Posterior vena cava (tissue), 2 donors: ENCODE measurements at places on chromosomes 6 and 20. TPM values are rescaled to one million over a fixed set of nuclear protein-coding genes. Genes with fewer than 3 reads are reported as not detected.

DNA sequence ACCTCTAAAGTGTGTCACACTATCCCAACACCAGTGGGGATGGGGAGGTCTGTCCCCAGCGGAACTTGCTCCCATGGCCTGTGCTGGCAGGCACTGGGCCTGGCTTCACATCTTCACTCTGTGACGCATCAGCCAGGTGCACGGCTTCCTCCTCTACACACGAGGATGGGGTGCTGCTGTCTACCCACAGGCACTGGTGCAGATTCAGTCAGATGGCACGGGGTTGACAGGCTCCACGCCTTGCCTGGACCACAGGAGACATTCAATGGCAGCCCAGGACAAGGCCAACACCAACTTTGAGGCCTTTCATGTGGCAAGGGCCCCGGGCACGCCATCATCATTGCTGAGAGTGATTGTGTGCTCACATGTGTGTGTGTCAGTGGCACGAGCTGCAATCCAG lies 92.4 kb downstream of the TMEM242 start:
- peak; percentile 42 for DNase-seq

GRCh38 chr20:4084721-4085120 lies 69.4 kb upstream of the RNF24 start:
- DNase-seq, result no peak

GRCh38 chr6:27176096-27176495 lies 71.4 kb upstream of the PRSS16 start:
- DNase-seq, result no peak

DNA sequence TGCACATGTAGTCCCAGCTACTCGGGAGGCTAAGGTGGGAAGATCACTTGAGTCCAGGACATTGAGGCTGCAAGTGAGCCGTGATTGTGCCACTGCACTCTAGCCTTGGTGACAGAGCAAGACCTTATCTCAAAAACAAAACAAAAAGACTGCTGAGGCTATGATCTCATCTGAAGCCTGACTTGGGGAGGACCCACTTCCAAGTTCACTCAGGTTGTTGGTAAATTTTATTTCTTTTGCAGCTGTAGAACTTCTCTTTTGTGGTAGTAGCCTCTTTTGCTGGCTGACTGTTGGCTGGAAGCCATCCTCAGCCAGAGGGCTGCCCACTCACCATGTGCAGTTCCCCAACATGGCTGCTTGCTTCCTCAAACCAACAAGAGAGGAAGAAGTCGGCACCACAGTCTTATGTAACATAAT lies 36.8 kb upstream of the ME1 start:
- peak; percentile 81 for DNase-seq

The LHFPL5 gene
- total RNA-seq, result not detected

- no peak for DNase-seq
These were observed 397.8 kb downstream of the LAMA2 start for GRCh38 chr6:129280749-129281148.

DNA sequence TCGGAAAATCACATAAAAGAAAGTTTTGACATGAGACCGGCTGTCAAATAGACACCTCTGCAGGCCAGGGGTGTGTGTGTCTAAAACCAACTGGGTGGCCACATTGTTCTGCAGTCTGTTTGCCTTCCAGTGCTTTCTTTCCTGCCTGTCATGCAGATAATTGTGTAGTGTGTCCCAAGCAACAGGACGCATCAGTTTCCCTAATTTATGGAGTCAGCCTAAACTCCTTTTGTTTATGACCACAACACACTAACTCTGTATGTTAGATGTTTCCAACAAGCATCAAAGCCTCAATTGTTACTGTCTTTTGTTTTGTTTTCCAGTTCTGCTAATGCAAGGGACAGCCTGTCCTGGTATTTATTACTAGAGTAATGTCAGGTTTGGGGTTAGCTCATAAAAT lies 205.7 kb downstream of the ATXN1 start:
- DNase-seq, result no peak

The IYD gene
- total RNA-seq, result not detected

DNA sequence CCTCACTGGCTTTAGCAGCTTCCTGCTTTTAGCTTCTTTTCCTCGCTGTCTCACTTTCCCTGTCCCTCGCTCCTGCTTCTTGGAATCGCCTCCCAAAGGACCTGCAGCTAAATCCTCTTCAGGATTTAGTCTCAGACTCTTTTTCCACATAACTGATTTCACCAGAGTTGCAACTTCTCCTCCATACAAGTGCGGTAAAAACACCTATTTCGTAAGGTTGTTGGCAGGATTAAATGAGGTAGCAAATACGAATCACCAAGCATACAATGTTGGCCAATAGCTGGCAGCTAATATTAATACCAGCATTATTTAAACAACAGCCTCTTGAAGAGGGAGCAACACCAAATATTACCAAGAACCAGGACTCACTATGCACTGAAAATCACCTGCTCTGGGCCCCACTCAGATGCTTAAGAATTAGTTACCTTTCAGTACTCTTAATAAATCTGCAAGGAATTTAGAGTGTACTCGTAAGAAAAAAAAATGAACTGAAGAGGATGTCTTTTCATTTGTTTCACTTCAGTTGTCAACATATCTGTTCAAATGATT lies 123.0 kb downstream of the DTNBP1 start:
- DNase-seq, result no peak

DNA sequence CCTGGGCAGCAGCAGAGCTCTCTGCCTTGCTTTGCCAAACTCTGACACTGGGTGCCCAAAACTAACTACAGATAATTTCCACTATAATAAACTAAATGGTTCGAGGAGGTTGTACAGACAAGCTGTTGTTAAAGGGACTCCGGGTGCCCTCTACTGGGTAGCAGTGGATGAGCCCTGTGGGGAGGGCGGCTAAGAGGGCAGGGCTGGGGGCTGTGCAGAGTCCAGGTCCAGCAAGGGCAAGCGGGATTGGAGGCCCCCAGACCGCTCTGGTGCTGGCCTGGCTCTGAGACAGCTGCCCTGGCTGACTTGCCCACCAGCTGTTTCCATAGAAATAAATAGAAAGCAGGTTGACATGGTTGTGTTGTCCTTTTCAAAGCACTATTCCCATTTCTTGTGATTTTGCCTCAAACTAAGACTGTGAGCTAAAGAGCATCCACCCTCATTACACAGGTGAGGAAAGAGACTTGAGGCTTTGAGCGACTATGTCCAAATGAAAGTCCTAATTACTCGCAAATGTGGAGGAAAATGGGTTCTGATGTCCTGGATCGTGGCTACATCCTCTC lies 167.6 kb upstream of the CST7 start:
- DNase-seq, result peak; percentile 78

- DNase-seq, result peak; percentile 85
These were observed 333 bp upstream of the SMIM13 start for GRCh38 chr6:11093376-11093625.

DNA sequence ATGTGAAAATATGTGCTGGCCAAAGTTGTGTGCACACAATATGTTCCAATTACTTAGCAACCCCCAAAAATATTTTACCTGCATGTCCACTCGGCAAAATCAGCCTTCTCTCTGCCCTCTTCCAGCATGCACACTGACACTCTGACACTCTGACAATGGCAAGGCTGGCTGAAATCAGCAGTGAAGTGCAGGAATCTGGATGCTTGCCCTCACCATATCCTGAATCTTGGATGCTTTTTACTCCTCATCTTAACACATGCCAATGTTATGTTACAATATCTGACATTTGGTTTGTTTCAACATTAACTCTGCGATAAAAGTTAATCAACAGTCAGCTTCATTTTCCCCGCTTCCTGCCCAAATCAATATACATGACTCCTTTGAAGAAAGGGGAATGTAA lies 203.2 kb downstream of the COL9A1 start:
- DNase-seq, result no peak

DNA sequence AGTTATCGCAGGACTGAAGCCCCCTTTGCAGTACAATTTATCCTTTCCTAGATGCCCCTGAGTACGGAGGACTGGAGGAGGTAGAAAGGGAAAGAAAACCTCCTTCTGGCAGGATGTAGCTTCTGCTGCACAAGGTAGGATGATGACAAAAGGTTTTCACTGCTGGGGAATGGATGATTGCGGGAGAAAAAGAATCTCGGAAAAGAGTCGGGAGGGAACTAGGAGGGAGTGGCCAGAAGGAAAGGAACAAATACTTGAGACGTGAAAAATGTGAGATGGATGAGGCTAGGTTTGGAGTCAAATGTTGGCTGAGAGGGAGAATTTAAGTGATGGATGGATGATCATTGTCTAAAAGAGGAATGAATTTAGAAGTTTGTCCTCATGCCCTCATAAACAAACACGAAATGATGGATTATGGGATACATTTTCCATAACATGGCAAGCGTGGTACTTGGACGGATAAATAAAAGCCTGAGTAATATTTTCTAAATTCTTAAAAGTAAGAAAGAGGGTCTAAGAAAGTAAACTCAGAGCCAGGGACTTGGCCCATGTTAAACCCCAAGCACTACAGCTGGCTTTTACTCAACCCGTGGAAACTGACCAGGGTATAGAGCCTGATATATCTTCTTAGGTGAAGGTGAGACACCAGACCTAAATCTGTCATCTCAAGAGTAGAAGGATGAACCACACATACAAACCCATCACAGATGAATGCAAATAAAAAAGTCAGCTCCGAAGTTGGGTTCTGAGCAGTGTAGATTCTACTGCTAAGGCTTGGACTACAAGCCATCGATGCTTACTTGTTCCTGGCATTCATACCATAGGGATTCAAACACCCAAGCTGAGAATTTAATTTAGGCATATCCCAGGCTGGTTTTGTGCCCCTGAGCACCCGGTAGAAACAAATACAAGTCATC lies 72.4 kb downstream of the HFE start:
- no peak for DNase-seq

DNA sequence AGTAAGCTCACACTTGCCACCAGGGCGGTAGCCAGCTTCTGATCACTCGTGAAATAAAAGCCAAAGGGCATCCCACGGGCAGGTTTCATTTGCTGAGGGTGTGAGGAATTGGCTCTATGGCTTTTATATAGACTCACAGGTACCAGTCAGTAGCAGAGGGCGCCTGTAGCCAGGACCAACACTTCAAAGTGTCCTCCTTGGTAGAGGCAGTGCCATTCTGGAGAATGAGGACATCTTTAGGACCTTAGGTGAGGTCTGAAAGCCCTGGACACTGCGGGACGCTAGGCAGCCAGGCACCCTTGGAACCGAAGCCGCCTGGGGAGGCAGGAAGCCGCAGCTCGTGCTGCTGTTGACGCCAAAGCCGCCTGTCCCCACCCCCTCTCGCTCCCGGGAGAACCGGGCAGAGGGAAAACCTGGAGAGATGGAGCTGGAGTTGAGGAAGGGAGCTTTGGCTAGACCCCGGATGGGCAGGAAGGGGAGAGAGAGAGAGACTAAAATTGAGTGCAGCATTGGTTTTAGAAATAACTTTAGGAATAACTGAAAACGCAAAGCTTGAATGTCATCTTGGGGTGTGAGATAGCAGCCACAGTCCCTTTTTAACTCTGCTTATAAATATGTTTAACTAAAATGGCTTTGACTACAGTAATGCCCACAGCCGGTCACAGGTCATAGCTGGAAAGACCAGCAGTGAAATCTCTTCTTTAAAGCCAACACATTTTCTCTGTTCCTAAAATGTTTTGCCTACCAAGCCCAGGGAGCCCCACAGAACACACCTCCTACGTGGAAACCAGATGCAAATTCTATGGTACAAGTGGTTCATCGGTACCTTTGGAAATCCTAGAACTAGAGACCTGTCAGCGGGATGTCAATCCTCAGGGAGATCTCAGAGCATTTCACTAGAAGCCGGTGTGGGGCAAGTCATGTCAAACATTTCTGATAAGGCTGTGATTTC lies 128.5 kb upstream of the CDYL start:
- DNase-seq, result peak; percentile 93

DNA sequence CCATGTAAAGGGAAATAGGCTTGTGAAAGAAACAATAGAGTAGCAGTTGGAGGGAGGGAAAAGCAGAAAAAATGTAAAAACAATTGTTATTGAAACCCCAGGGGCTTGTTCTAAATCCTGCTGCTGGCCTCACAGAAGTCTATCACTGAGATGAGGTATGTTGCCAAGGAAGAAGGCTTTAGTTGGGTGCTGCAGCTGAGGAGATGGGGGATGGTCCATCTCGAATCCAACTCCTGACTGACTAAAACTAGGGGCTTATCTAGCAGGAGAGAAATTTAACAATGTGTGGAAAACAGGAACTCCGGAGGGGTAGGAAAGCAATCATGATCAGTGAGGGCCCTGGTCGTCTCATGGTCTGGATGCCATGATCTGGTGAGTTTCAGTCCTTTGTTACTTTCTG lies 225.0 kb upstream of the EXOC2 start:
- DNase-seq, result no peak

The CST5 gene
- not detected for total RNA-seq

The DNPH1 gene
- total RNA-seq, result 24.5 TPM

GRCh38 chr6:111685058-111685457 lies 79.4 kb upstream of the TRAF3IP2 start:
- no peak for DNase-seq

DNA sequence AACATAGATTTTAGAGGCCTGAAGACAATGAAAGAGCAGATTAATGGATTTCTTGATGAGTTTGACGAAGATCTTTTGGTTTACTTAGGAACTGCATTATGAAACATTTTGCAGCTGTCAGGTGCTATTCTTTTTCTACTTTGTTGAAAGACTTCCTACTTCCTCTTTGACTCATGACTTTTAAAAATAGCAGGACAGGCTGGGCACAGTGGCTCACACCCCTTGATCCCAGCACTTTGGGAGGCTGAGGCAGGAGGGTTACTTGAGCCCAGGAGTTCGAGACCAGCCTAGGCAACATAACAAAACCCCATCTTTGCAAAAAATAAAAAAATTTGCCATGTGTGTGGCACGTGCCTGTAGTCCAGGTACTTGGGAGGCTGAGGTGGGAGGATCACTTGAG lies 52.0 kb downstream of the ITCH start:
- DNase-seq, result no peak

The CYB5R4 gene
- total RNA-seq, result 16.8 TPM

DNA sequence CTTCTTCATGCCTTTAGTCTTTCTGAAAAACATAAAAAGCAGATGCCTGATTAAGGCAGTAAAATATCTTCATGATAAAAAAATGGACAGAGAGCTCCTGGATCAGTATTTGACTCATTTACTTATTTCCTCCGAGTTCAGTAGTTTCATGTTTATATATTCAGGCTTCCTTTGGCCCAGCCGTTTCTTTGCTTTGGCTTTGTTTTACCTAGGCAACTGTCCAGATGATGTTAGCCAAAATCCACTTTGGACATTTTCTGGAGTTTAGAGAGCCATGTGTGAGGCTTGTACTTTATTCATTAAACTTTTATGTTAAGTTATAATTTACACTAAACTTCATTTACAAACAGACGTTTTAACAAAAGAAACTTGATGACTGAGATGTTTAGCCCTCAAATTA lies 307.1 kb upstream of the RSPO3 start:
- DNase-seq, result no peak

The ZC2HC1B gene
- not detected for total RNA-seq

DNA sequence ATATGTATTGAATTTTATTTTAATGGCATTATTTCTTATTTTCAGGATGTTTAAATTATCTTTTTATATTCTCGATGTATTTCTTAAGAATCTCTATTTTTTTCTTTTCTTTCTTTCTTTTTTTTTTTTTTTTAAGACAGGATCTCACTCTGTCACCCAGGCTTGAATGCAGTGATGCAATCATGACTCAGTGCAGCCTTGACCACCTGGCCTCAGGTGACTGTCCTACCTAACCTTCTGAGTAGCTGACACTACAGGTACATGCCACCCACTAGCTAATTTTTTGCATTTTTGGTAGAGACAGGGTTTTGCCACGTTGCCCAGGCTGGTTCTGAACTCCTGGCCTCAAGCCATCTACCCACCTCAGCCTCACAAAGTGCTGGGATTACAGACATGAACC lies 143.8 kb upstream of the LAMA2 start:
- no peak for DNase-seq

The HLA-DMB gene
- 19.2 TPM for total RNA-seq

- no peak for DNase-seq
These were observed 27.1 kb downstream of the HSF2 start for GRCh38 chr6:122426597-122426996.

The COX4I2 gene
- total RNA-seq, result 6.5 TPM
